ENCODE measurements at places on chromosomes 13 and 19.

DNA sequence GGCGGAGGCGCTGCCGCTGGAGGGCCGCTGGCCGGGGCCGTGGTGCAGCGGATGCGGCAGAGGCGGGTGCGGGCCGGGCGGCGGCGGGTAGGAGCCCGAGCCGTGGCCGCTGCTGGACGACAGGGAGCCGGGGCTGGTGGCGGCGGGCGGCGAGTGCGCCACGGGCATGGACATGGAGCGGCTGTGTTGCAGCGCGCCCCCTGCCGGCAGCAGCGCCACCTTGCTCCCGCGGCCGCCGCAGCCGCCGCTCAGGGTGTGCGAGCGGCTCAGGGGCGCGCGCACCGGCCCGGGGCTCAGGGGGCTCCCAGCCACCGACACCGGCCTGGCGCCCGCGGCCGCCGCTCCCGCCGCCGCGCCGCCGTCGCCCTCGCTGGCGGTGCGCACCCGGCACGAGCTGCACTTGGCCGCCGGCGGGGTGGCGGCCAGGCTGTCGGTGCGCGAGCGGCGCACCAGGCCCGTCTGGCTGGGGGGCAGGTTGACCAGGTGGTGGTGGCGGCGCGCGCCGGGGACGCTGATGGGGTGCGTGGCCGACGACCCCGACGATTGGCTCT is 1.7 kb downstream of the IRS2 start:
- no peak for DNase-seq

DNA sequence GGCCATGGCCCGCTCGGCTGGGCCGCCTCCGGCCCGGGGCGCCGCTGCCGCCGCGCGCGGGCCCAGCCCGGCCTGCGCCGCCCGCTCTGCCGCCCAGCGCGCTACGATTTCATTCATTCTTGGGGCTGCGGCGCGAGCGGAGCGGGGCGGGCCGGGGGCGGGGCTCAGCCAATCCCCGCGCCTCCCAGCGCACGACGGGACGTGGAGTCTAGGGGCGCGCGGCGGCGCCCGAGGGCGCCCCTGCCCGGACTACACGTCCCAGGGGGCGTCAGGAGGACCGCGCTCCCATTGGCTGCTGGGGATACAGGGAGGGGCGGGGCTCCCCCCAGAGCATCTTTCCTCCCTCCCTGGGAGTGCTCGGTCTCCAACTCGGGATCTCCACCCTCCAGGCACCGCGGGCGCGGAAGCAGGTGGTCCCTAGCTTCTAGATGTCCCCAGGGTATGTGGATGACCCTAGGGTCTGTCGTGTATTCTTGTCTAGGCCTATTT is 5.6 kb upstream of the DPF1 start:
- no peak for DNase-seq

- peak; percentile 38 for DNase-seq
These were observed 26.8 kb upstream of the MTIF3 start for GRCh38 chr13:27476943-27477703.

- no peak for DNase-seq
These were observed 392.6 kb downstream of the SLITRK5 start for GRCh38 chr13:88063741-88064140.

DNA sequence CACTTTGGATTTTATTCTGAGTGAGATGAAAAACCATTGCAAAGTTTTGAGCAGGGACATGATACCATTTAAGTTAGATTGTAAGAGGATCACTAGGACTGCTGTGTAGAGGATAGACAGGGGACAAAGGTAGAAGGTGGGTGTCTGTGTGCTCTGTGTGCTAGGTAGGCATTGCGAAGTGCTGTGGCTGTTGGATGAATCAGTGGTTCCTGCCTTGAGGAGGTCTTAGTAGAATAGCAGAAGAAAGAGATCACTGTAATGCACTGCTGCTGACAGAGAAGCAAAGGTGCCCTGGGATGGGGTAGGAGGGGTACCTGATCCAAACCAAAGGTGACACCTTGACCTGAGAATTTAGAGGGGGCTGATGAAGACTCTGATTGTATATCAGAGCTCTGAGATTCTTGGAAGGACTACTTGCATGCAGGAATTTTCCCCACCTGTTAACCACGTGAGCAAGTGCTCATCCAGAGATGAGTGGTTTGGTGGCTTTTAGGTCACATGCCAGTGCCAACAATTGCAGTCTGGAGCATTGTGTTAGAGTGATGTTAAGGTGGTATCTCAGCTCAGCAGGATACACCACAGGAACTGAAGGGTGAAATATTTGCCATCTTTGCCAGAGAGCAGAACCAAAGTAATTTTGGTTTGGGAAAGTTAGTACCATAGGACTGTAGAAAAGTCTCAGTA is 10.8 kb downstream of the WASF3 start:
- DNase-seq = no peak

DNA sequence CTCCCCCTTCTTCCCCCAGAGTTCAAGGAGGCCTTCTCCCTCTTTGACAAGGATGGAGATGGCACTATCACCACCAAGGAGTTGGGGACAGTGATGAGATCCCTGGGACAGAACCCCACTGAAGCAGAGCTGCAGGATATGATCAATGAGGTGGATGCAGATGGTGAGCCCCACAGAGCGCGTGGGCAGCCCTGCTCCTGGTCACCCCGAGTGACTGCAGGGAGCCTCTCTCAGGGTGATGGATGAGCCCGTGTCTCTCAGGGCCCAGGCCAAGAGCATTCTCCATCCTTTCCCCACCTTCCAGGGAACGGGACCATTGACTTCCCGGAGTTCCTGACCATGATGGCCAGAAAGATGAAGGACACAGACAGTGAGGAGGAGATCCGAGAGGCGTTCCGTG is 7.0 kb downstream of the CALM3 start:
- no peak for DNase-seq

- no peak for DNase-seq
These were observed 7.8 kb downstream of the EBPL start for GRCh38 chr13:49683489-49683888.

Data from coronary artery (tissue), 2 donors.